ENCODE measurements at places on chromosomes 2 and 18.

DNA sequence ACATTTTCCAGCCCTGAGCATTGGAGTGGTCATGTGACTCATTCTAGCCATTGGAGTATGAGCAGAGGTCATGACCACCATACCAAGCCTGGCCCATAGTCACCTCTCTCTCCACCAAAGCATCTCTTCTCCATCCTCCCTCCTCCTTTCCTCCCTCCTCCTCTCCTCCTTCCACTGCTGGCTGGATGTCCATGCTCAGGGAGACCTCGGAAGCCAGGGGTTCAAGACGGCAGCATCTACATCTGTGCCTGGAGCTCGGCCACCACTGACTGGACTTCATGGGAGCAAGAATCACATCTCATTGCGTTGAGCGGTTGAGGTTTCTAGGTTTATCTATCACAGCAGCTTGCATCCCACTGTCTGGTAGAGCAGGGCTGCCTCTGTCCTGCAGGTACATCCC is 252.4 kb downstream of the NDUFA10 start:
- DNase-seq, result no peak

GRCh38 chr2:44632931-44633689 is 271.4 kb downstream of the CAMKMT start:
- no peak for DNase-seq

DNA sequence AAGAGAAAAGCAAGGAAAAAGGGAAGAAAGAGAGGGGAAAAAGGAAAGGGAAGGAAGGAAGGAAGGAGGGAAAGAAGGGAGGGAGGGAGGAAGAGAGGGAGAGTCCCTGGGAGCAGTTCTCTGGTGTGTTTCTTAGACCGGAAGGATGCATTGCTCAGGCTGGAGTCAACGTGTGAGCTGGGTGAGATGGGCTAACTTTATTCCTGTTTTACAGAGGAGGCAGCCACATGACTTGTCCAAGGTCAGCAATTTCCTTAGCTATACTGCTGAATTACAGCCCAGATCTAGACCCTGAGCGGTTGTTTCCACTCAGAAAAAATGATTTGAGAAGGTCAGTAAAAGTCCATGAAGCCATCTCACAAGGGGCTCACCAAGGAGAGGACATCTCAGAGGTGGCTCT is 86.6 kb upstream of the APCDD1 start:
- no peak for DNase-seq

DNA sequence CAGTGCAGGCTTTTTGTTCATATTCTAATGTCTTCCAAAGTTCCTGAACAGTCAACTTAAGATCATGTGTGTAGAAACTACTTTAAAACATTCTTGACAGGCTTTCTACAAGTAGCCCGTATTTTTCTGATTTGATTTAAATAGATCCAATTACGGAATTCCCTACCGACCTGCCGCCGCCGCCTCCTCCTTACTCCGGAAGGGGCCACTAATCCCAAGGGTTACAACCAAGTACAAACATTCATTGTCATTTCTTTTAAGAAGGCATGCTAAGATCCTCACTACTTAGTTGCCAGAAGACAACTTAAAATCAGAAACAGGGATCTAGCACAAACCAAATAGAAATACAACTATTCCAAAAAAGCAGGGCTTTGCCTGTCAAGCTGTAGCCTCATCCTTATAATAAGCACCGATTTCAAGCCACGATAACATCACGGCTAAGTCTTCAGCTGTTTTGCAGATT is 784 bp downstream of the WDR33 start:
- DNase-seq, result peak; percentile 29

DNA sequence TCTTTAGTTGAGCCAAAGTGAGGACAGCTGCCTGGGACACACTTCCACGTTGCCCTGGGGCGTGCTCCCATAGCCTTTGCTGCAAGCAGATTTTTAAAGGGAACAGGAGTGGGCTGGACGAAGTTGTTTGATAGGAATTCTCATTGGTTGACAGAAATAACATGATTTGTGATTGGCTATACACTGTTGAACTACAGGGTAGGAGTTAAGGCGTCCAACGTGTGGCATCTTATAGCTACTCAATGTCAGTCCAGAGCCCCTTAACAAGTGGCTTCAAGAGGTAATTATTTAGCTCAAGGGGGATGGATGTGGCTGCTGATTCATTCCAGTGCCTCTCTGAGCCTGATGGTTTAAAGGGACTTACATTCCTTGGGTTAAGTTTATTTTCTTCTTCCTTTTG is 65.5 kb downstream of the ACAA2 start:
- DNase-seq, result no peak

GRCh38 chr2:85666435-85667316 is 1.3 kb downstream of the SFTPB start:
- DNase-seq, result no peak

DNA sequence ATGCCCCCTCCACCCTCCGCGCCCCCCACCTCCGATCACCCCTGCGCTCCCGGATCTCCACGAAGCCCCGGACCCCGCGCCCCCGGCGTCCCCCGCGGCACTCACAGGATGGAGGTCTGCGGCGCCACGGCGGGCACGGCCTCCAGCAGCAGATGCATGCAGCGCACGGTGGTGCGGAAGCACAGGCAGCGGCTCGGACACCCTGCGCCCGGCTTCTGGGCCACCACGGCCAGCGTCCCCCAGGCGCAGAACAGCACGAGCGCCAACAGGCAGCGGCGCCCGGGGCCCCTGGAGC is 217 bp downstream of the PXDN start:
- no peak for DNase-seq

DNA sequence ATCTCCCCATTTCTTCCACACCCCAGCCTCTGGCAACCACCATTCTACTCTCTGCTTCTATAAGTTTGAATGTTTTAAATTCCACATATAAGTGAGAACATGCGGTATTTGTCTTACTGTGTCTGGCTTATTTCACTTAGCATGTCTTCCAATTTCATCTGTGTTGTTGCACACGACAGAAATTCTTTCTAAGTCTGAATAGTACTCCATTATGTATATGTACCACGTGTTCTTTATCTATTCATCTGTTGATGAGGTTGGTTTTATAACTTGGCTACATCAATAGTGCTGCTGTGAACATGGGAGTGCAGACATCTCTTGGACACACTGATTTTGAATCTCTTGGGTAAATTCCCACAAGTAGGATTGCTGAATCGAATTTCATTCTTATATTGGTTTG is 31.8 kb upstream of the MTX2 start:
- no peak for DNase-seq

- no peak for DNase-seq
Observed at GRCh38 chr2:16129716-16130540, 189.6 kb downstream of the MYCN start.

DNA sequence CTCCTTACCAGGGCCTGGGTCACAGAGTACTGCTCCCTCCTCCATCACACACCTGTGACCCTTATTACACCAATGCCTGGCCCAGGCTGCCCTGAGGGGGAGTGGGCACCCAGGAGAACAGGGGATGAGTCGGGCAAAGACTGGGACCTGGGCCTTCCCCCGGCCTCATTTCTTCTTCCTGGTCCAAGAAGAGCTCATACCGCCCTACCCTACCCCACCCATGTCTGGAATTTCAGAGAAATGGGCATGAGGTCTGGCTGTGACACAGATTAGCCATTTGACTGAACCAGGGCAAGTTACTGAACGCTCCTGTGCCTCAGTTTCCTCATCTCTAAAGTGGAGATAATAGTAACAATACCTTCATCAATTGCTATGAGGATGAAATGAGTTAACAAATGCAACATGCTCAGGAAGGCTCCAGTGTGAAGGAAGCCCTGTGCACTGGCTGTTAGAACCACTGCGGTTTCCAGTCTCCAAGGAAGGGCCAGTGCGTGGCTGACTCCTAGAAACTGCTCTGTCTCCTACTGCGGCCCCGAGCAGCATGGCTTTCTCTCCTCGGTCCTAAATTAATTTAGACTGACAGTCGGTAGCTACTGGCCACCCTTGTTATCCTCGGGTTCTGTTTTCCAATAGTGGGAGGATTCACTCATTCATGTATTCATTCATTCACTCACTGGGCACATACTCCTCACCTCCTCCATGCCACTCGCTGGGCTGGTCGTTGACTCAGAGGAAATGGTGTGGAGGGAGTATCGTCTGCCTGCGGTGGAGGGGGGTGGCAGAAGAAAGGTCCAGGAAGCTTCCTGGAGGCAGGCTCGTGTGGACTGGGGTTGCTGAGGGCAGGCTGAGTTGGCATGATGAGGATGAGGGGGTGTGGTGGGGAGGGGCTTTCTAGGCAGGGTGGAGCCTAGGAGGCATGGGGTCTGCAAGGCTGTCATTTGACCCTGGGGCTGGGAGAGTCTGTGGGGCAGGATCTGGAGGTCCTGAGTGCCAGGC is 175.6 kb downstream of the GLI2 start:
- peak; percentile 59 for DNase-seq

DNA sequence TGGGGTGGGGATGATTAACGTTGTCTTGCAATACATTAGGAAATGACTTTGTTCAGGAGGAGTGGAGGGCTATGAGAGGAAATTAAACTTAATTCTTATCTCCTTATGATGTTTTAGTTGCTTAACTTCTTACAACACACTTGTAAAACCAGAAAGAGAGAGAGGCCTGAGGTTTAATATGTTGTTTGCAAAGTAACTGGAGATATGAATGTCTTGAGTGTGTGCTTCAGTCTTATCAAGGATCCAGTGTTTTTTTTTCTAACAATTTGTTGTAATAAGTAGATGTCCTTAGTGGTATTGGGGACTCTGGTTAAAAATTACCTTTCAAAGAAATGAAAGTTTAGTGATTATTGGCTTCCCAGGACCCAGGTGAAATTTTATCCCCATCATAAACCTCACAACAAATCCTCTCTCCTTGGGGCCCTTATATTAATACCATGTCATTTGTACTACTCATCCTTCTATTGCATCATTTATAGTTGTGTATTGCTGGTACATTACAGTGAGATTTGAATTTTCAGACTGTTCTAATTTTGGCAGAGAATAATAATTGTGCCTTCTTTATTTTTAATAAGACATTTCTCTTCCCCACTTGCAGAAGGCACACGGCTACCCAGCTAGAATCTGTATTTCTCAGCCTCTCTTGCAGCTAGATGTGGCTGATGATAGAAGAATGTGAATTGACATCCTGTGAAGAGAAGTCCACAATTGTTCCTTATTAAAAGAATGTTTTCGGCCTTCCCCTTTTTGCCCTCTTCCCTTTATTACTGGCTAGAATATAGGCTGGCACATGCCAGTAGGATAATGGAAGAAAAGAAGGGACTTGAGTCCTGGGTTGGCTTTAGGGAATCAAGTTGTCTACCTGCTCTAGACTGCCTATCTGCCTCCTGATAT is 91.9 kb upstream of the CXCR4 start:
- no peak for DNase-seq

GRCh38 chr2:161321944-161322648 is 13.9 kb downstream of the PSMD14 start:
- peak; percentile 13 for DNase-seq

DNA sequence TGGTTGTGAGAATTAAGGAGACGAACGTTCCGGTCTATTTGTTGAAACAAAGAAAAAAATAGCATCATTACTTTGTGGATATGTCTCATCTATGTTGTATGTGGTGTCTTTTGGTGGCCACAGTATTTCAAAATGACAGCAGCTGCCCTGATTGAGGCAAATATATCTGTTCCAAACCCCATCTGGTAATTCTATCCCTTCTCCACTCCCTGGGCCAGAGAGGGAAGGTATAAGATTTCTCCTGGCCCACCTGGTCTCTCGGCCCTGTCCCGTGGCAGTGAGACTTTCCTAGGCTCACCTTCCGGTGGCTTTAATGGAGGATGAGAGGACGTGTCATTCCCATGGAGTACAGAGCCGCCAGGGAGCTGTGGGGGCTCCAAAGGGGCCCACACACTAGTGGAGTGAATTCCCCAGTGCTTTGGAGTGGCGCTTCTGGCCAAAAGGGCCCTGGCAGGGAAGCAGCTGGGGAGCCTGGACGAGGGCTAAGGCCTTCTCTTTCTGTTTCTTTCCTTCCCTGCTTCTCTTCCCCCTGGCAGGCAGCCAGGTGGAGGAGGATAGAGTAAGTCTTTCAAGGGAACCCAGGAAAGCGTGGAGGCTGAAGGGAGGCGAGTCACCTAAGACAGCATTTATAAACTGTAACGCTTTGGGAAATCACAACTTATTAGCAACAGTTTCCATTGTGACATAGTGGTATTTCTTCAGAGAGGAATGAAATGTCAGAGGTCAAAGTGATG is 5.6 kb downstream of the FOSL2 start:
- DNase-seq, result peak; percentile 74

GRCh38 chr2:127067620-127068350 is 39.2 kb downstream of the BIN1 start:
- peak; percentile 74 for DNase-seq

DNA sequence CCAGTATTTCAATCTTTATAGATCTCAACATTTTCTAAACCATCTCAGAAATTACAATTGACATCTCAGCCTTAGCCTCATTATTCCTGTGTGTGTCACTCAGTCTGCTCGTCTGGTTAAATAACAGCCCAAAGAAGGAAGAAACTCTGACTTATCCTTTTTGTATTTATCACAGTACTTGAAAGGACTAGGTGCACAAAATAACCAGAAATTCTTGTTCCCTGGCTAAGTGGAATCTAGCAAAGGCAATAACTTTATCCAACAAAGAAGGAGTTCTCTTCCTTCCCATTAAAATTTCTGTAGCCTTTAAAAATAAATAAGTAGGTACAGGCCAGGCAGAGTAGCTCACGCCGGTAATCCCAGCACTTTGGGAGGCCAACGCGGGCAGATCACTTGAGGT is 139.9 kb upstream of the PID1 start:
- no peak for DNase-seq

GRCh38 chr2:168614172-168615018 is 158.3 kb downstream of the CERS6 start:
- DNase-seq, result no peak

GRCh38 chr2:66661253-66662173 is 226.6 kb downstream of the MEIS1 start:
- no peak for DNase-seq

GRCh38 chr2:198055716-198056115 is 251.3 kb downstream of the PLCL1 start:
- DNase-seq, result no peak

GRCh38 chr2:71702071-71702970 is 249.0 kb downstream of the DYSF start:
- DNase-seq, result no peak

- DNase-seq, result peak; percentile 23
Observed at GRCh38 chr2:207283356-207283755, 117.6 kb upstream of the KLF7 start.
